ENCODE measurements at places on chromosomes 7 and 10.

- no peak for DNase-seq
Measured at GRCh38 chr10:16570731-16571130, 49.1 kb upstream of the C1QL3 start.

DNA sequence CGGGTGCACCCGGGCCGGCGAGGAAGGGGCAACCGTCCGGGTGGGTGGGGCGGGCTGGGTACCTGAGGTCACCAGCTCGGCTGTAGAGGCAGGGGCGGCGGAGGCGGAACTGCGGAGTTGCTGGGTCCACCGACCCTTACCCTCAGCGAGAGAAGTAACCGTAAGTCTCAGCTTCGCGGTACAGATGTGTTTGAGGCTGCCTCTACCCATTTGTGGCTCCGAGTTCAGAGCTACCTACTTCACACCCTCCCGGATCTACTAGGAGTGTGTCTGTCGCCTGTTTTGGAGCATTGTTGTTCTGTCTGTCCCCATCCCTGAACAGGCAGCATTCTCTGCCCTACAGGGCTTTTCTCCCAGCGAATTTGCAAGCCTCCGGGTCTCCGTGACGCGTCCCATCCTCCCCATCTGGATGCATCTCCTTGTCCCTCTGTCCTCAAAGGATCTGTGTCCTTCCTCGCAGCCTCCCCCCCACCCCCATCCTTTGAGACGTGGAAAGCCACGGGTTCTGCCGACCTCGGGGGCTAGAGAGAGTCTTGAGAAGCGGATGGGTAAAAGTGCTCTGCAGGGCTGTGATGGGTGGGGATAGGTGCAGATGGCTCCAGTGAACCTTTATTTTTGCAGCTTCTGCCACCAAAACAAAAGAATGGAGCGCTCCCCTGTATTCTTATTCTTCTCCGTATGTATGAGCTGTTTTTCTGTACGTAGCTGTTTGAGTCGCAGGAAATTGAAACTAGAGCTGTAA, 757 bp downstream of the ANKIB1 start:
- peak; percentile 67 for DNase-seq

DNA sequence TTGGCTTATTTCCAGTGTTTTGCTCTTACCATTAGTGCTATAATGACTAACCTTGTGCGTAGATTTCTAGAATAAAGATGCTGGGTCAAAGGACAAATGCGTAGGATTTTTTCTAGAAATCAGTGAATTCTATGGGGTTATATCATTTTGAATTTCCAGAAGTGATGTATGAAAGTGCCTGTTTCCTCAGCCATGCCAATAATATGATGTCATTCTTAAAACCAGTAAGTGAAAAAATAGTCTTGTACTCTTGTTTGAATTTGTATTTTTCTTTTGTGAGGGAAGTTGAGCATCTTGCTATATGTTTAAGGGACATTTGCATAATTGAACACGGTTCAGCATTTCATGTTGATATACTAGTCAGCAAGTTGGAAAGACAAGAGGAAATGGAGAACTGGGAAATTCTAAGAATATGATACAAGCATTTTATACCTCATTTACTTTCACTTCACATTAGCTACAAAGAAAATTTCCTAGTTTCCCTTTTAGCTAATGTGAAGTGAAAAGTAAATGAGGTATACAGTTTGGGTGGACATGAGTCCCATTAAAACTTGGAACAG, 3.8 kb upstream of the DNAH11 start:
- no peak for DNase-seq

GRCh38 chr10:6819301-6819700, 239.2 kb upstream of the PRKCQ start:
- DNase-seq: no peak

DNA sequence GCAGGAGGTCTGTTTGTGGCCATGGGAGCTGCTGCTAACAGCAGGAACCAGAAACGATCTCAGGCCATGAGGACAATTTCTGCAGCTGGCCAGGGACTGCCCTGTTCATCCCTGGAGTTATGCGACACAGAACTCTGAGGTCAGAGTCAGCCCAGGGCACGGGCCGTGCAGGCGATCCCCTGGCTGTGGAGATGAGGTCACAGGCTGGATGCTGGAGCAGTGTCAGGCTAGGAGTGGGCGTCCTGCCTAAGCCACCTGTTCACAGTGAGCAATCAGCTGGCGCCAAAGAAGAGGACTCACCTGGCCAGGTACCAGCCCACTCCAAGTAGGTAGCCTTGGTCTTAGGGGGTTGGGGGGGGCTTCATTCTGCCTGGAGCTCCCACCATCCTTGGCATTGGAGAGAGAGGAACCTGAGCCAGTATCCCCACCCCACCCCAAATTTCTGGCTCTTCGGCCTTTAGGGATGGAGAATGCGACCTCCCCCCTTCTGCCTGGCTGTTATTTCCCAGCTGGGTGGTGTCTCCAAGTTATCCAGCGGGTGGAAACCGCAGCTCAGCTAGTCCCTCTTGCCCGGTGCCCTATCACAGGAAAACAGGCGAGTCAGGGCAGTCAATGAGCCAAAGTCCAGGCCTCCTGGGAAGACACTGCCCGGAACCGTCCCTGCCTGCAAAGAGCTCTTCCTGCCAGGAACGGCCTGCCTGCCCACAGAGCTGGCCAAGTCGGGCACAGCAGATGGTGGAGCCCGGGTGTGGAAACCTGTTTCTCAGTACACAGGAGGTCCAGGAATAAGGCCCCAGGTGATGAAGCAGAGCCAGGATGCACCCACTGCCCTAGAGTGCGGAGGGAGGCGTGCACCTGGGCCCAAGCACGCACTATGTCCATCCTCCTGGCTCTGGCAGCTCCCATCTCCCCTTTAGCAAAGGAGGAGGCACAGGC, 1.8 kb upstream of the TTYH3 start:
- peak; percentile 27 for DNase-seq

DNA sequence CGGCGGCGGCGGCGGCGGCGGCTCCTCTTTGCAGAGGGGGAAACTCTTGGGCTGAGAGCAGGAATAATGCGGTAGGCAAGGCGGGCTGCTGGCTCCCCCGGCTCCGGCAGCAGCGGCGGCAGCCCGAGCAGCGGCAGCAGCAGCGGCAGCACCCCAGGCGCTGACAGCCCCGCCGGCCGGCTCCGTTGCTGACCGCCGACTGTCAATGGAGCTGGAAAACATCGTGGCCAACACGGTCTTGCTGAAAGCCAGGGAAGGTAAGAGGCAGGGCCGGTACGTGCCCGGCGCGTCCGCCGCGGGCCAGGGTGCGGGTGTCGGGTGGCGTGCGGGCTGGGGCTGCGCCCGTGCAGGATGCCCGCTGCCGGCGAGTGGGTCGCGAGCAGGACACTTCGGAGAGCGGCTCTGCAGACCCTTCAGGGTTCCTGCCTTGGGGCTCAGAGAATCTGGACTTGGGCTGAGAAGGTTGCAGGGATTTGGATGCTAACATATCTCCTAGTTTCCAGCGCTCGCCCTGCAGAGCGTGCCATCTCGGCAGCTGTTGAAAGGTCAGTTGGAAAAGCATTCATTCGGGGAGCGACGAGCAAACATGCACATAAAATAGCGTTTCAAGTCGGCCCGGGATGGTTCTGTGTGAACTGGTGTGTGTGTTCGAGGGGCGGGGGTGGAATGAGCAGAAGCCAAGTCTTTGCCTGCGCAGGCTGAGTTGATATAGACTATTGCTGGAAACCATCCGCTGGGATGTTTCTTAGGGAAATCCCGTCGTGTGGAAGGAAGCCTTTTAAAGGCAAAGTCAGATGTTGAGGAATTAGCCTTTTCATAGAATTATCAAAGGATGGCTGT, 562 bp downstream of the GRK5 start:
- peak; percentile 52 for DNase-seq

DNA sequence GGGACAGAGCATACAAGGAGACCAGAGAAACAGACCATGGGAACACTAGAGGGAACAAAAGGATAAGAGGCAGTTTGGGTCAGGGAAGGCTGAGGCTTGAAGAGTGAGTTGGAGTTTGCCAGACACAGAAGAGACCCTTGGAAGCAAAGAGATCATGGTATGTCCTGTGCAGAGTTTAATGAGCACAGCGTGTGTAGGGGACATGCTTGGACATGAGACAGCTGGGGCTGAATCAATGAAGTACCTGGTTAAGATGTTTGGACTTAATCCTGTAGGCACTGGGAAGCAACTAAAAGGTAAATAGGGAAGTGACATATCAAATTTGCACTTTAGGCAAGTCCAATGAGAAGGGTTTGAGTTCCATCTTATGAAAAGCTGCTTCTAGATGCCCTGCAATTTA, 79.6 kb downstream of the KIAA1217 start:
- DNase-seq: no peak

- no peak for DNase-seq
Measured at GRCh38 chr7:150793569-150794238, 6.5 kb downstream of the TMEM176B start.

DNA sequence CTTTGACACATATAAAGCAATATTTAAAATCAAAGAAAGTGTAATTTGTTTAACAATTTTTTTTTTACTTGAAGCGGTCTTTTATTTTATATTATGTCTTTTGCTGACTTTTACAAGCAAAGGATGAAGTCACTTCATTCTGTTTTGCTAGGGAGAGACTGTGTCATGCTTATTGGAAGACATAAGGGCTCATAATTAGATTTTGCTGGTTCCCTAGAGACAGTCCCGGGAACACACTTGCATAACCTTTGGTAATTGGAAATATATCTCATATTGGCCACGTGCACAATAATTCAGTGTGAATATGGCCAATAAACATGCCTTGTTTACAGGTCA, 448 bp upstream of the NET1 start:
- no peak for DNase-seq

- no peak for DNase-seq
Measured at GRCh38 chr10:118970770-118971169, 58.7 kb upstream of the NANOS1 start.

- DNase-seq: no peak
Measured at GRCh38 chr7:129707910-129708499, 96.5 kb downstream of the NRF1 start.

DNA sequence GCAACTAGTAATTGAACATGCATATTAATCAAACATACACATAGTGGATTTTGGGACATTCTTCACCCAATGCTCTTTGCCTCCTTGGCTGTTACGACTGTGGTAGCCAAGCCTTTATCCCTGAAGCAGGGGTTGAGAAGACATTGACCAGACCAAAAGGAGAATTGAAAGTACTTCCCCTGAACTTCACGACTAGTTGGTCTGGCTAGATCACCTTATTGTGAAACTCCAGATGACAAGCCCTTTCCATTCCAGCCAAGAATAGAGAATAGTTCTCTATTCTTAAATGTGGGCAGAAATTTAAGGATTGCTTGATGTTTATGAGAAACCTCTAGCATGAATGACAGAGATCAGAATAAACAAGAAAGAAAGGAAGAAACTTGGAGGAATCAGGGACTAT, 97.0 kb downstream of the LRMDA start:
- DNase-seq: no peak

- no peak for DNase-seq
Measured at GRCh38 chr10:74104996-74105395, 45.6 kb downstream of the AP3M1 start.
